ENCODE measurements at places on chromosomes 7 and 10.

- peak; percentile 51 for ATAC-seq
Observed at GRCh38 chr7:47435889-47436312, 146.0 kb downstream of the TNS3 start.

- no peak for ATAC-seq
Observed at GRCh38 chr10:75226656-75227055, 9.1 kb downstream of the COMTD1 start.

DNA sequence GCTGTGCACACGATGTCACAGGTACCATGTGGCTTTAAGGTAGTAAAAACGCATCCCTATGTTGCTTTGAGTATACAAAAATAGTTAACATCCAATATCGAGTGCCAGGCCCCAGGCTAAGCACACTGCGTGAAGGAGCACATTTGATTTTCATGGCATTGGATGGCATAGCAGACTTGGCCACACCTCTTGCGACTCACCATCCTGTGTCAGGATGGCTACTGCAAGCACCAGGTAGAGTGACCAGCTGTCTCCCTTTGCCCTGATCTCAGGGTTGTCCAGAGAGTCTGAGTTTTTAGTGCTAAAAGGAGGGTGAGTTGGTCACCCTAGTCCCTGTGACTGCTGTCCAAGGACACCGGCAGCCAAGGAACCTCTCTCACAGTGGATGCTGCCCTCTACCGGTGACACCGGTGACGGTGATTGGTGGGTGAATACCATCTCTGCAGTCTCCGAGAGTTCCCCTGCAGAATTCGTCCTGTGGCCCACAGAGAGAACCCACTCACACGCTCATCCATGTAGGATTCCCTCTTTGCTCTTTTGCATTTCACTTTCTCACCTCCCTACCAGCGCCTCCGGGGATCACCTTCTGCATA, 76.1 kb downstream of the BICC1 start:
- peak; percentile 24 for ATAC-seq

DNA sequence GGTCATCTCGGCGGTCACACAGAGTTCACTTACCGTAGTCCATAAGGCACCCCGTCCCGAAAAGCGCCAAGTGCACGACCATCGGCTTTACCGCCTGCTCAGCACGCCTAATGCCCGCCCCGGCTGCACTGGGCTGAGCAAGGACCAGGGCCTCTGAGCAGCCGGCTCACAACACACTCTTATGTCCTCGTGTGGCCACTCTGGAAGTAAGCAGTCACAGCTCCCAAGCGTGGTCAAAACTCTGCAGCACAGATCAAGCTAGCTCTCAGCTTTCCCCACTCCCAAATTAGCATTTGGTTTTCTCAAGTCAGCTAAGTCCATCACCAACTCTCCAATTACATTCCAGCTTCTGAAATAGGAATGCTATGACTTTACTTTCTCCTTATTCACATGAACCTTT, 57.7 kb downstream of the MAD1L1 start:
- no peak for ATAC-seq

DNA sequence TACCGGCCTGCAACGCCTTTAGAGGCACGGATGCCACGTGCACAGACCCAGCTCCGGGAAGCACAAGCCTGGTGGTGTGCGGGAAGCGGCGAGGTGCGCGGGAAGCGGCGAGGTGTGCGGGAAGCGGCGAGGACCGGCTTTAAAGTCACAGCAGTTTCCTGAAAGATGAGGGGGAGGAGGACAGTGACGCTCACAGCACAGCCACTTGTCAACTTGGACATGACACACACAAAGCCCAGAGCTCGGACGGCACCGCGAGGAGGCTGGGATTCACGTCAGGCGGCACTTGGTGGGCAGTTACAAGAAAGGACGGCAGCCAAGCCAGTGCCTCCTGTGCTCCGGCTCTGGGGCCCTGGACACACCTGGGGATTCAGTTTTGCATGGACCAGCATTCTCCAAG, 525.9 kb downstream of the DNAJB6 start:
- ATAC-seq = no peak

Data from stimulated activated memory B cell treated with anti-CD40 and anti-IgM and Interleukin-4, amounts not matched to agents 10 μg/mL and 1 μg/mL and 100 μg/mL, for 72 hours (primary cell).